ENCODE measurements at places on chromosomes 7 and 10. TPM values are rescaled to one million over a fixed set of nuclear protein-coding genes. Genes with fewer than 3 reads are reported as not detected.
A peak's percentile ranks its signal among the peaks of the same experiment; 100 is the strongest.

- H3K36me3 ChIP-seq, result no peaks in the 10 kb centered on the region
- no peak overlapping the region for H3K4me3 ChIP-seq
- no peak overlapping the region for H3K27ac ChIP-seq
- no peaks in the 10 kb centered on the region for H3K27me3 ChIP-seq
Measured at GRCh38 chr7:99135938-99136337, 8.0 kb downstream of the SMURF1 start.

DNA sequence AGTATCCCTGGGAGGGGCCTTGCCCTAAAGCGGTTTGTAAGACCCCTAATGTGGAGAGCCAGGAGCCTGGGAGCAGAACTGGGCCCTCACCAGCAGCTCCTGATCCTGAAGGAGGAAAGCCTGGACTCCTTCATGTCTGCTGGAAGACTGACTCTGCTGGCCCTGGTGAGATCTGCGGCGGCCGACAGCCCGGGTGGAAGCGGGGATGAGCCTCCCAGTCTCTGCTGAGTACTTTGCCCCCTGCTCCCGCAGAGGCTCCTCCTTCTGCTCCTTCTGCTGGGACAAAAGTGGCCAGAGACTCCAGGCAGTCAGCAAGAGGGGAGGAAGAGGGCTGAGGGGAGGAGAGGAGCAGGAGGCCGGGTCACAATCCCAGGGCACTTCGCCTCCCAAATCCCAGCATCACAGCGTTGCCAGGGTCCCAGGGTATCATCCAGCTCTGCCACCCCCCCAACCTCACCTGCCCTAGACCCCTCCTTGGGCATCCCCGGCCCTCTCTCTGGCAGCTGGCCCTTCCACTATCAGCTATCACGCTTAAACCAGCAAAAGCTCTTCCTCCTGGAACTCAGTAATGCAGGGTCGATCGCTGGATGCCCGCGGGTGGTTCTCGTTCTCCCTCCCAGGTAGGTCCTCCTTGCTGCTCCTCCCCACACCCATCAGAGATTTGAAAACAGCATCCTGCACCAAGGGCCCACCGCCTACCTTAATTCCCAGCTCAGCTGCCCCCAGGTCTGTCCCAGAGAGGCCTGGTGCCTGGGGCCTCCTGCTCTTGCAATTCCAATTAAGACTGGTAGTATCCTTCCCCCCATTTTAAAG lies 7.9 kb downstream of the TBATA start:
- no peak overlapping the region for H3K4me3 ChIP-seq
- no peaks in the 10 kb centered on the region for H3K4me1 ChIP-seq
- H3K27ac ChIP-seq, result no peak overlapping the region
- H3K27me3 ChIP-seq, result no peaks in the 10 kb centered on the region
- no peak for DNase-seq
- no peaks in the 10 kb centered on the region for H3K36me3 ChIP-seq

- H3K27ac ChIP-seq, result no peak within 1 kb of the TSS
- no peaks in the 10 kb centered on the region for H3K36me3 ChIP-seq
- peaks cover 5% of the 10 kb centered on the region for H3K4me1 ChIP-seq
- peak; percentile 21 for DNase-seq
- no peaks in the 10 kb centered on the region for H3K27me3 ChIP-seq
Measured at GRCh38 chr7:50092579-50093491, at the start of gene ZPBP. Gene ZPBP, minus strand, starts transcription at chr7:50093246. Its CDS starts 52 bp downstream, at chr7:50093194.

DNA sequence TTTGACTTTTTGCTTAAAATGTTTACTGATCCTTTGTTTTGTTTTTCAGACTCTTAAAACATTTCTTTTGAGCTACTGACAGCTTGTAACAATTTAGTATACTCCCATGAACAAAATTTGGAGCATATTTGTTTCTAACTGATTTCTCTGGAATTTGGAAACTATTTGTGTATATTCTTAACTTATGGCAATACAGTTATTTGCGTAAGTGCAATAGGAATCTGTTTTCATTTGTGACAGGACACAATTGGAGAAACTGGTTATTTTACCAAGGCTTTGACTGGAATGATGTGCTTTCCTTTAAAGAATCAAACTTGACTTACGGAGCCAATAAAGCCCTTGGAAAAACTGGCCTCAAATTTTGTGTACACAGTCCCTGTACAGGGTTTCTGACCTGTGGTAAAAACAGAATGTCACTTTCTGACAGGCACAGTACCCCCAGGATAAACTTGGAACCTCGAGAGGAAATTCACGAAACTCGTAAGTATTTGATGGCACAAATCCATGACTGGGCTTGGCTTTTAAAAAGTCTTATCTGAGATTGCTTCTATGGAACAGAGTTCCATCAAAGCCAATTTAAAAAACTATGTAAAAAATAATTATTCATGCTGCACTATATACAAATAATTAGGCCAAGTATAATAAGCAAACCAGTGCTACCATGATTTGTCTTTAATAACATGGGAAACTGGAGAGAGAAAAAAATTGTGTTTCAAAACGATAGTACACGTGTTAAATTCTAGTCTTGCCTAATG lies 70.4 kb downstream of the ST8SIA6 start:
- H3K4me3 ChIP-seq, result no peak overlapping the region
- H3K27me3 ChIP-seq, result no peaks in the 10 kb centered on the region
- peak overlapping the region; percentile 81 for H3K27ac ChIP-seq
- no peaks in the 10 kb centered on the region for H3K36me3 ChIP-seq
- no peak for DNase-seq

GRCh38 chr10:104472505-104472904 lies 118.9 kb downstream of the CFAP58 start:
- no peak for DNase-seq
- H3K27me3 ChIP-seq, result peaks cover 3% of the 10 kb centered on the region
- H3K4me3 ChIP-seq, result no peak overlapping the region

Gene SMURF1
- total RNA-seq, result 28.2 TPM

Gene CCDC172
- total RNA-seq, result not detected

Gene SFRP5
- 440 TPM for total RNA-seq

DNA sequence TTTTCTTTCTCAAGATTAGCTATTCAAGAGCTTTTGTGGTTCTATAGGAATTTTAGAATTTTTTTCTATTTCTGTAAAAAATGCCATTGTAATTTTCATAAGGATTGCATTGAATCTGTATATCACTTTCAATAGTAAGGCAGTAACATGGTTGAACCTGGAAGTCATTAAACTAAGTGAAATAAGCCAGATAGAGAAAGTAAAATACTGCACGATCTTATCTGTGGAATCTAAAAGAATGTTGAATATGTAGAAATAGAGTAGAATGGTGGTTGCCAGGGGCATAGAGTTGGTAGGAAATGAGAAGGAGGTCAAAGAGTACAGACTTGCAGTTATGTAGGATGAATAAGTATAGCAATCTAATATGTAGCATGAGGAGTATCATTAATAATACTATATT lies 1073.5 kb upstream of the LRRN3 start:
- H3K36me3 ChIP-seq, result no peaks in the 10 kb centered on the region
- no peak overlapping the region for H3K27ac ChIP-seq
- H3K27me3 ChIP-seq, result no peaks in the 10 kb centered on the region

GRCh38 chr10:110212119-110213006 lies 5.0 kb downstream of the MXI1 start:
- H3K36me3 ChIP-seq, result no peaks in the 10 kb centered on the region
- H3K4me3 ChIP-seq, result no peak overlapping the region
- peaks cover 23% of the 10 kb centered on the region for H3K4me1 ChIP-seq

DNA sequence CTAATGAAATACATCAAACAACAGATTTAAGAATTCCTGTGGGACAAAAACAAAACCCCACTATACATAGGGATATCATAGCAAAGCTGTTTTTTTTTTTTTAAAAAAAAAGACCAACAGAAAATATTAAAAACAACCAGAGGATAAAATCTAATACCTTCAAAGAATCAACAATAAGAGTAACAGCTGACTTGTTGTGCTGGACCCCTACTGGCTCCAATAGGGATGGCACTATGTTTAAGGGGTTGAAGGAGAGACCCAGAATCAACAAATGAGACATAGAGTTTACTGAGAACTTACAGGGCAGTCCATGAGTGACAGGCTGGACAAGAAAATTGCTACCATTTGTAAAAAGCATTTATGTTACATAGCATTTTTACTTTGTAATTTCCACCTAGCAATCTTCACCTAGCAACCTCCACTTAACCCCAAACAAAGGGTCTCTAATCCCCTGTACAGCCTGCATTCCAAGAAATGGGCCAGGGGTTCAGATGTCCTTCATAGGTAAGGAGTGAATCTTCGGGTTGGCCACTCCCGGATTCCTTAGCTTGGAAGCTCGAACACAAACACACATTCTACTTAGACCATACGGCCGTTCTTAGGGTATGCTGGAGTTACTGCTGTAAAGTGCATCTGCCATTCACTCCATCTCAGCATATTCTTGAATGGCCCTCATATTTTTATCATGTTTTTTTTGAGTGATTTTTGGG lies 25.8 kb downstream of the ASZ1 start:
- no peak overlapping the region for H3K27ac ChIP-seq
- no peak for DNase-seq
- no peaks in the 10 kb centered on the region for H3K27me3 ChIP-seq
- H3K4me3 ChIP-seq, result no peak overlapping the region
- H3K36me3 ChIP-seq, result no peaks in the 10 kb centered on the region

DNA sequence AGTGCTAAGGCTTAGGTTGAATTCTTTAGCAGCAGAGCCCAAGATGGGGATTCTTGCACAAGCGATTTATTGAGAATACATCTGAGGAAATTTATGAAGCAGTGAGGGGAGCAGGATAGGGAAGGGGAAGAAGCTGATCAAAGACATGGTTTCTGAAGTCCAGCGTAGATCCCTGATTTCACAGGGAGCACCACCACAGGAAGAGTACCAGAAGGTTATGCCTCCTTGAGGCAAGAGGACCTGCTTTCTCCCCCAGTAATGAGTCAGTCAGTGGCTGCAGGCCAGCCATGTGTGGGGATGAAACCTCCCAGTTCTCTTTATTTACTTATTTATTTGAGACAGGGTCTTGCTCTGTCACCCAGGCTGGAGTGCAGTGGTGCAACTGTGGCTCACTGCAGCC lies 35.0 kb upstream of the CBLL1 start:
- H3K4me1 ChIP-seq, result no peaks in the 10 kb centered on the region
- DNase-seq, result no peak
- no peak overlapping the region for H3K27ac ChIP-seq

DNA sequence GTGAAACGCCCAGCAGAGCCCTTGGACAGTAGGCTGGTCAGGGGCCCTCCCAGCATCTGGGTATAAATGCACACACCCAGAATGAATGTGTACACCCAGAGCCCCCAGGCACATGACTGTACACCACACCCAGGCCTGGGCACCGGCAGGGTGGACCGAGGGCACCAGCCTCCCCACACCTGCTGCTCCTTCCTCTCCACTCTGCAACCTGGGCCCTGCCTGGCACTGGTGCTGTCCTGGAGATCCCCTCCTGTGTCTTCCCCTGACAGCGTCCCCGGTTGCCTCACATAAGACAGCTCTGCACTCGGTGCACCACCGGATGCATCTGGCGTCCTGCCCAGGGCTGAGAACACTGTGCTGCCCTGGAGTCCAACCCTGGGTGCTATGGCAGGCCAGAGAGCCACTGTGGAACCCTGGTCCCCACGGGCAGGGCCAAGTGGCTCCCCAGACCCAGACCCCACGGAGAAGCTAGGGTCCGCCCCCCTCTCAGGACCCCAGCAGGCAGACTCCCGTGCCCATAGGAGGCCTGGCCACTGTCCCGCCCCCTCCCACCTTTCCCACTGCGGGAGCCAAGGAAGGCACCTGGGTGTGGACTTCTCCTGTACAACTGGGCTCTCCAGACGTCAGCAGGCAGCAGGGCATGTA lies 6.6 kb downstream of the RASGEF1A start:
- no peak overlapping the region for H3K27ac ChIP-seq
- no peaks in the 10 kb centered on the region for H3K4me1 ChIP-seq
- peaks cover 27% of the 10 kb centered on the region for H3K27me3 ChIP-seq
- no peaks in the 10 kb centered on the region for H3K36me3 ChIP-seq
- no peak overlapping the region for H3K4me3 ChIP-seq

DNA sequence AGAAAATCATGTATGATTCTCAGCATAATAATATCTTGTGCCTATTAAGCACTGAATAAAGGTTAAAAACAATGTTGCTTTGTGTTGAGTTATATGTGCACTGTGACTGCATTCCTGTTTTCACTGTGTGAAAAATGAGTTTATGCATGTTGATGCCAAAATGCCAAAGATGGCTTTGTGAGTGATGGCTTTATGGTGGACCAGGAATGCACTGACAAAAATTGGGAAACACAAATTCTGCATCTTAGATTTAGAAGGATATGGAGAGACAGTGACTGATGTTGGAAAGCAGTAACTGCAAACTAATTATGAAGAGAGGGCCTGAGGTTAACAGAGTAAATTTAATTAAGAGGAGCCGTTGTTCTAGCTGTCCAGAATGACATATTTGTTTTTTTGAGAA lies 440.4 kb downstream of the KIF20B start:
- DNase-seq, result no peak
- H3K27ac ChIP-seq, result no peak overlapping the region
- H3K27me3 ChIP-seq, result no peaks in the 10 kb centered on the region
- H3K4me3 ChIP-seq, result no peak overlapping the region

Gene AOAH
- total RNA-seq, result 7.7 TPM

DNA sequence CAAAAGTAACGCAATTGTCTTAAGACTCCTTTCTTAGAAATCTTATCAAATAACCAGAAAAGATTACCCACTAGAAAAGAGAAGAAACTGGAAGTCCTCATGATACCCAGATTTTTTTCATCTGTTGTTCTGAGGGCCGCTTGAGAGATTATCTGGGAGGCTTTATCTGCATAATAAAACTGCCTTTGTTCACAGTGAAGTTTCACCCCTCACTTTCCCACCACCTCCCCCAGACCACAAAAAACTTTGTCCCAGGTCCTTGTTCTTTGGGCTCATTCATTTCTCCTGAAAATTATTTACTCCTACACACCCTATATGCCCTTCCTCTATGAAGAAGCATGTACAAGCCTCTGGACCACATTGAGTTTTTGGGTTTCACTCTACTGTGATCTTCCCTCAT lies 745.1 kb upstream of the COBL start:
- no peak overlapping the region for H3K27ac ChIP-seq
- no peak for DNase-seq
- H3K36me3 ChIP-seq, result no peaks in the 10 kb centered on the region

Data from tibial nerve (tissue), 4 donors.